ENCODE measurements at places on chromosomes 1 and 21.

DNA sequence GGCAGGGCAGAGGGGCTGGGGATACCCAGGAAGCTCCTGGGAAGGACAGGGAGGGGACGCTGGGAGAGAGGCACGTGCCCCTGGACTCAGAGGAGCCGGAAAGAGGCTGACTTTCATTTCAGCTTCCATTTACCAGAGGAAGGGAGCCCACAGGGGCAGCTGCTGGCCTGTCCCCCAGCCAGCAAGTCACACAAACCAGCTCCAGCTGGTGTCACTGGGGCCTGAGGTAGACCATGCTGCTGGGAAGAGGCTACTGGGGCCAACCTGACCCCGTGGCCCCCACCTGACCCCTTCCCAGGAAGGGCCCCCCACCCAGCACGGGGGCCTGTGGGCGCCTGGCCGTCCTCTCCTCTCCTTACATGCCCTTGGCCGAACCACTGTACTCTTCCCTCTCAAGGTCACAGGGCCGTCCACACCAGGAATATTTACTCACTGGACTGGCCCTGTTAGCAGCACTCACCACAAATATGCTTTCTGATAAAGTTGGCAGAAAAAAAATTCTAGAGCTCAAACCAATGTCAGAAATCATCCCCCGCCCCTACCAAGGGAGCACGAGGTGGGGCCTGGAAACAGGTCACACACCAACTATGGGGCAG lies 110.5 kb downstream of the CASZ1 start:
- no peak for DNase-seq

DNA sequence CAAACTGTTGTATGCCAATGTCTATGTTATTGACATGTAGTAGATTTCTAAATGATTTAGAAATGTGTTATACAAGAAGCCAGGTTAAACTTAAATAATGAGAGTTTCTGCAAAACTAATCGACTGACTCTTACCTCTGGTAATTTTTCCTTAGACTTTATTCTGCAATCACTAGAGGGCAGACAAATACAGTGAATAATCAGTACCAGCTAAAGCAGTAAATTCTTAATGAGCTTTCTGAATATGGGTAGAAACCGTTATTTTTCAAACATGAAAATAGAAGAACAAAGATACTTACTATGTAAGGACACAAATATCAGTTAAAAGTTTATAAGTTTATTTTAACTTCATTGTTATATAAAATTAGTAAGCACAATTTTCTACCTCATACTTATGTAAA lies 97.9 kb upstream of the RGS1 start:
- no peak for DNase-seq

DNA sequence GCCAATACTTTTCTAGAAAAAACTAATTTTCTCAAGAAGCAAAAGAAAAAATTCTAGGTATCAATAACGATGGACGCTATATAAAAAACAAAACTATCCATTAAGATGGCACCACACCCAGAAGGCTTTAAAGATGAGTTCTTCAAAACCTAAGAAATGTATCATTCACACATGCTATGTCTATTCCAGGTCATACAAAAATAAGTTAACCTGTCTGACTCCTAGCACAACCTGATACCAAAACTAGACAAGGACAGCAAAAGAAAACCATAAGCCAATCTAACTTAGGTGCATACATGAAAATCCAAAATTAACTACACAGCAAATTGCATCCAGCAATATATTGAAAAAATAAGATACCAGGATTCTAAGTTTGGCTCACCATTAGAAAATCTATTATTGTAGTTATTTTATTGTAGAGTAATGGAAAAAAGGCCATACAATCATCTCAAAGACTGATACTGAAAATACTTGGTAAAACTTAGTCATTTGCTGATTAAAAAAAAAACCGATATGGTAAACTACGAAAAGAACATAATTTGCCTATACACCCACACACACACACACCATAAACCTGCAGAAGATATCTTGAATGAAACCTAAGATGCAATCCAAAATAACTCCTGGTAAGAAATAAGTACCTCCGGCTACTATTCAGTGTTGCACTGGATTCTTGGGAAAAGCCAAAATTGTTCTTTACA lies 55.0 kb downstream of the TRAF5 start:
- no peak for DNase-seq

DNA sequence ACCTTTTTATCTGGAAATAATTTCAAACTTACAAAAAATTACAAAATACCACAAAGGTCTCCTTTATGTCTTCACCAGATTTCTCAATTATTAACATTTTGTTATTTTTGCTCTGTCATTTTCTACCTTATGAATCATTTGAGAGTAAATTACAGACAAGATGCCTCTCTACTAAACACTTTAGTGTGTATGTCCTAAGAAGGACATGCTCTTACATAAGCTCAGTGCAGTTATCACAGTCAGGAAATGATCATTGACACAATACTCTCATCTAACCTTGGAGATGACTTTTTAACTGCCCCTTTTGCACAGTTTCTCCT lies 378.9 kb upstream of the RUNX1 start:
- no peak for DNase-seq

GRCh38 chr1:92754000-92754718 lies 30.7 kb downstream of the EVI5 start:
- DNase-seq, result no peak

DNA sequence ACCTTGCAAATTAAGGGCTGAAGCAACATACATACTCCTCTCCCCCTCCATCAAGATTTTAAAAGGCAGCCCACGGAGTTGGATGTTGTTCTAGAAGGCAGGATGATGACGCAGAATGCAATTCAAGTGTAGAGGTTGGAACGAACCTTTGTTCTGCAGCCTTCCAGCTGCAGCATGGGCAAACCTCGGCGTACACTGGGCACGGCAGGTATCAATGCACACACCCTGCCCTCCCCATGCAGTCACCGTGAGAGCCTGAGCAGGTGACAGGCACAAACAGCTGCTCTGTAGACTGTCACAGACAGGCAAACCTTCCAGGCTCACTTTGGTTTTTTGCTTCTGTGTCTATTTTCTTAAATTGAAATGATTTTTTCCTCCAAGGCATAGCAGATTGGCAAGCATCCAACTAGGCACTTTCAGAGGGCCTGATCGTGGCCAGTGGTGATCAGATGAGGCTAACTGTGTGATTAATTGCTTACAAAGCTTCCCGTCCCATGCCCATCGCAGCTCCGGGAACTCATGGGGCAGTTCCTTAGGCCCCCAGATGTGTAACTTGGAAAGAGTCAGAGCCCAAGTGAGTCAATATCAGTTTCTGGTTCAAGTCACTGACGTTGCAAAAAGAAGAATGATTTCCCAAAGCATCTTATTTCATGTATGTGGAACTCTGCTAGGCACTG lies 82.3 kb downstream of the ITPKB start:
- no peak for DNase-seq

DNA sequence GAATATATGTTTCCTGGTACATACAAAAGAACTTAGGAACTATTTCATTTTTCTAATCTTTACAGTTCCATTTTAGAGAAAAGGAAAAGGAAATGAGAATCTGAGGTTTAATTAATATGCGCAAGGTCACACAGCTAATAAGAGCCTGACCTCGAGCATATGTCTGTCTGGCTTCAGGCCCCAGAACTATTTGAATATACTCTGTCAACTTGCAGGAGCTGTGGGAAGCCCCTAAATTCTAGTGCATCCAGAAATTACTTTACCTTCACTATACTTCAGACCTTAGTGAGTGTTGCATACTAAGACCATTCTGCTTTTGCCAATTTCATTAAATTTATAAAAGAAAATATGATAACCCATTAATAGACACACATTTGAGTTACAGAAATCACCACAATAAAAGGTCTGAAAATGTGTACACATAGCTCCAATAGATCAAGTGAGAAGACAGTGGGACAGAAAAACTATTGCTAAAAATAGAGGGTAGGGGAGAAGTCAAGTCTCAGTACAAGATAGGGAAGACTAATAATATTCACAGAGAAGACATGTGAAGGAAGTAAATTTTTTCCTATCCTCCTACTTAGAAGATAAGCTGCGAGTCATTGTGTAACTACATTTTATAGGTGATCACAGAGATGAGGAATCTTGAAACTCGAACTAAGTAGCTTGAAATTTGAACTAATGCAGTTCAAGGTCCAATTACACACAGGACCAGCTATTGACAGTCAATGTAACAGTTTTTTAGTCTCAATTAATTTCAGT lies 3.8 kb downstream of the RGS13 start:
- no peak for DNase-seq

GRCh38 chr21:21268885-21269284 lies 270.7 kb downstream of the NCAM2 start:
- no peak for DNase-seq
